MCF 10A (cell line): ENCODE measurements at places on chromosomes 7 and 10.

DNA sequence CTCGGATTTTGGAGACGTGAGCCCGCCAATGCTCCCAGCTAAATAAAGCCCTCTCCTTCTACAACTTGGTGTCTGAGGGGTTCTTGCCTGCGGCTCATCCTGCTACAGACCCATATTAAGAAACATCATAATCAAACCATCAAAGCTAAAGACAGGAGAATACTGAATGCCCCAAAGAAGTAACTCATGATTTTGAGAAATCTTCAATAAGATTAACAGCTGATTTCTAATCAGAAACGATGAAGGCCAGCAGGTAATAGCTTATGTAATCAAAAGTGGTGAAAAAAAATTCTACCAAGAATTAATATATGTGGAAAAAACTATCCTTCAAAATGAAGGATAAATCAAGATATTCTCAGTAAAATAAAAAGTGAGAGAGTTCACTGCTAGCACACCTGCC is 130.3 kb downstream of the DNAJC1 start:
- no peak overlapping the region for H3K4me3 ChIP-seq
- H3K27me3 ChIP-seq = no peaks in the 10 kb centered on the region
- DNase-seq = no peak
- H3K4me1 ChIP-seq = no peaks in the 10 kb centered on the region
- H3K36me3 ChIP-seq = peaks cover 30% of the 10 kb centered on the region

DNA sequence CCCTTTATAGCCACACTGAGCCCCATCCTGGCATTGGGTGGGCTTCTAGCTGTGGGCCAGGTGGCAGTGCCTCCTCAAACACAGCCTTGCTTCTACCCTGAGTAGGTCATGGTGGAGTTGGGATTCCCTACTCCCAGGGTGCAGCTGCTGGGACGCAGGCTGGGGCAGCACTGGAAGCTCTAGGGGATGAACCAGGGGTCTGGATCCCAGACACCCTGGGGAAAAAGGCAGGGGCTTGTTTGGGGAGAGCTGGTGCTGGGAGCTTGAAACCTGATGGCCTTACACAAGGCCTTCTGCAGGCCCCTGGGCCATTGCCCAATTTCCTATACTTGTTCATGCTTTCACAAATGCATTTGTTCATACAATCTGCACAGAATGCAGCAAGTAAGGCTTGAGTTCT is 103.7 kb upstream of the CTBP2 start:
- peaks cover 30% of the 10 kb centered on the region for H3K4me1 ChIP-seq
- no peaks in the 10 kb centered on the region for H3K27me3 ChIP-seq
- H3K36me3 ChIP-seq = peaks cover 8% of the 10 kb centered on the region
- H3K27ac ChIP-seq = no peak overlapping the region

GRCh38 chr10:70234668-70235447 is 1.6 kb upstream of the PPA1 start:
- no peak for DNase-seq
- peaks cover 19% of the 10 kb centered on the region for H3K4me1 ChIP-seq
- peaks cover 15% of the 10 kb centered on the region for H3K36me3 ChIP-seq
- H3K4me3 ChIP-seq = peak overlapping the region; percentile 29

GRCh38 chr10:108439397-108439796 is 1274.9 kb upstream of the SORCS1 start:
- no peaks in the 10 kb centered on the region for H3K36me3 ChIP-seq
- H3K27me3 ChIP-seq = no peaks in the 10 kb centered on the region
- H3K4me1 ChIP-seq = no peaks in the 10 kb centered on the region
- no peak overlapping the region for H3K27ac ChIP-seq

DNA sequence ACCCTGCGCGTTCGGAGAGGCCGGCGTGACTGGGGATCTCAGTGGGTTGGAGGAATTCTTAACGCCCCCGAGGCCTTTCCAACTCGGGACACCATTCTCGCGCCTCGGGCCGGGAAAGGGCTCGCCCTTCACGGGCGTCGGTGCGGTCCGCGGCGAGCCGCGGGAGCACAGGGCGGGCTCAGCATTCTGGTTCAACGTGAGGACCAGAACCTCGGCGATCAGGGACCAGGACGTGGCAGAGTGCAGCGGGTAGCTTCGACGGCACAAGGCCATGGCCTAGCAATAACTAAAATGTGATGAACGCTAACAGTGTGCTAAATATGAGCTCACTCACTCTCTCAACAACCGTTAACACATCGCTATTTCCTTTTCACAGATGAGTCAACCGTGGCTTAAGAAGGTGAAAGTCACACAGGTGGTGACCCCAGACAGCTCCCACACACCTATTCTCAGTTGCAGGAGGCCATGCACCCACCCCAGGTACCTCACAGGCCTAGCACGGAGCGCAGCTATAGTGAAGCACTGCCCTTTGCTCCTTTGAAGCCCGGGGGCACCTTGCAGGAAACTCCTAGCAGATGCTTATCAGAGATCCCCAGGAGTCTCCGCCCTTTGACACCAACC is 4.5 kb upstream of the EMX2 start:
- H3K36me3 ChIP-seq = no peaks in the 10 kb centered on the region
- H3K27ac ChIP-seq = no peak overlapping the region
- H3K4me1 ChIP-seq = no peaks in the 10 kb centered on the region
- no peak overlapping the region for H3K4me3 ChIP-seq

- H3K27me3 ChIP-seq = no peaks in the 10 kb centered on the region
- H3K4me1 ChIP-seq = peaks cover 50% of the 10 kb centered on the region
- H3K36me3 ChIP-seq = no peaks in the 10 kb centered on the region
Observed at GRCh38 chr10:88154596-88155250, 291.3 kb downstream of the PTEN start.

DNA sequence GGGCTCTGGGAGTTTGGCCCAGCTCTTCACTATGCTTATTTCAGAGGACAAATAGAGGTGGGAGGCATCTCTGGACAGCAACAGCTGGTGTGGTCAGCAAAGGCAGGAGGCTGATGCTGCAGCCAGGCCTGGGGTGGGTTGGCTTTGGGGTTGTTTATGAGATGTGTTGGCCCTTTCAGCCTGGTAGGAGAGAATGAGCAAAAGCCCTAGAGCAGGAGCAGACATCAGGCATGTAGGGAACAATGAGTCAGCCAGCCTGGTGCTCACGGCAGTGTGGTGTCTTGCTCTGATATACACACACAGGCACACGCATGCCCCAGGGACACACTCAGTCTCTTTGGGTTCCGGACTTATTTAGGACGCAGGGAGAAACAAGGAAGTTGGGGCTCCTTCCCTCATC is 157.1 kb downstream of the PRKCQ start:
- peak; percentile 41 for DNase-seq
- no peak overlapping the region for H3K27ac ChIP-seq
- no peaks in the 10 kb centered on the region for H3K27me3 ChIP-seq
- H3K4me3 ChIP-seq = no peak overlapping the region
- no peaks in the 10 kb centered on the region for H3K36me3 ChIP-seq
- H3K4me1 ChIP-seq = peaks cover 6% of the 10 kb centered on the region

DNA sequence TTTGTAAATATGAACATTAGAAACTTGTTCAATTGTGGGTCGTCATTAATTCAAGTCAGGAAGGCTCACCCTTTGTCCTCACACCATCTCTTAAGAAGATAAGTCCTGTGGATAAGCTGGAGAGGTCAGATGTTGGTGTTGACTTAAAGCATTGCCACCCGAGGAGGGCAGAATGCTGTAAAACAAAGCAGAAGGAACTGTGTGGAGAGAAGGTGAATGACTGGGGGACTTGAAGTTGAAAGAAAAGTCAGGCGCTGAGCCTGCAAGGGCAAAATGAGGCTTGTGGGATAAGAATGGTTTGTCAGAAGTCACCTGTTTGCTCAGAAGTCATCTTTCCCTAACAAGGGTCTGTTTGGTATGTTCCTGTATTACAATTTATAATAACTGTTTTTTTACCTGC is 9.1 kb downstream of the RPA3 start:
- no peaks in the 10 kb centered on the region for H3K36me3 ChIP-seq
- H3K4me1 ChIP-seq = peaks cover 15% of the 10 kb centered on the region
- H3K27ac ChIP-seq = no peak overlapping the region
- no peak for DNase-seq

GRCh38 chr7:2637505-2638223 is 5.9 kb downstream of the TTYH3 start:
- H3K4me3 ChIP-seq = no peak overlapping the region
- no peak overlapping the region for H3K27ac ChIP-seq
- H3K27me3 ChIP-seq = no peaks in the 10 kb centered on the region
- DNase-seq = no peak
- no peaks in the 10 kb centered on the region for H3K36me3 ChIP-seq

- H3K36me3 ChIP-seq = no peaks in the 10 kb centered on the region
- H3K4me3 ChIP-seq = no peak overlapping the region
- H3K27ac ChIP-seq = peak overlapping the region; percentile 75
- peaks cover 16% of the 10 kb centered on the region for H3K4me1 ChIP-seq
- DNase-seq = peak; percentile 8
Observed at GRCh38 chr7:91685544-91685943, 195.0 kb downstream of the MTERF1 start.

- no peaks in the 10 kb centered on the region for H3K4me1 ChIP-seq
- no peak overlapping the region for H3K4me3 ChIP-seq
- DNase-seq = no peak
Observed at GRCh38 chr7:50674896-50675835, 107.5 kb downstream of the GRB10 start.

- no peak overlapping the region for H3K27ac ChIP-seq
- no peak for DNase-seq
- H3K4me1 ChIP-seq = peaks cover 5% of the 10 kb centered on the region
Observed at GRCh38 chr7:122068046-122068445, 76.0 kb downstream of the AASS start.

DNA sequence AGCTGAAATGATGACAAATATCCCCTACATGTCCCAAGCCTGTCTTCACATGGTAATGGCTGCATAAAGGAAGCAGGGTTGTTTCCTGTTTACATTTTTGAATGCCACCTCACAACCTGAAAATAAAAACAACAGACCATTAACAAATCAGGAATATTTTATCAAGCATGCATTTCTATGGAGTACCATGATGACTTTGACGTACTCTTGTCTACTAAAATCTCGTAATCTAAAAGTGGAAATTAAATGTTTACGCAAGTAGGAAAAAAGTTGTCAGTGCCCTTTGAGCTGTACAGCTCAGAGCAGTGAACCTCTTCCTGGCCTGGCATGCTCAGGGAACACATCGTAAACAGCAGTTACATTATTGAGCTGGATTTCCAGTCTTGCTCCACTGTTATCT is 194.1 kb downstream of the INHBA start:
- no peak overlapping the region for H3K4me3 ChIP-seq
- no peaks in the 10 kb centered on the region for H3K27me3 ChIP-seq
- H3K27ac ChIP-seq = no peak overlapping the region
- no peaks in the 10 kb centered on the region for H3K4me1 ChIP-seq
- no peaks in the 10 kb centered on the region for H3K36me3 ChIP-seq
